ENCODE measurements at places on chromosomes 13 and 19.

GRCh38 chr13:47294691-47295090 lies 397.8 kb upstream of the HTR2A start:
- DNase-seq = no peak

DNA sequence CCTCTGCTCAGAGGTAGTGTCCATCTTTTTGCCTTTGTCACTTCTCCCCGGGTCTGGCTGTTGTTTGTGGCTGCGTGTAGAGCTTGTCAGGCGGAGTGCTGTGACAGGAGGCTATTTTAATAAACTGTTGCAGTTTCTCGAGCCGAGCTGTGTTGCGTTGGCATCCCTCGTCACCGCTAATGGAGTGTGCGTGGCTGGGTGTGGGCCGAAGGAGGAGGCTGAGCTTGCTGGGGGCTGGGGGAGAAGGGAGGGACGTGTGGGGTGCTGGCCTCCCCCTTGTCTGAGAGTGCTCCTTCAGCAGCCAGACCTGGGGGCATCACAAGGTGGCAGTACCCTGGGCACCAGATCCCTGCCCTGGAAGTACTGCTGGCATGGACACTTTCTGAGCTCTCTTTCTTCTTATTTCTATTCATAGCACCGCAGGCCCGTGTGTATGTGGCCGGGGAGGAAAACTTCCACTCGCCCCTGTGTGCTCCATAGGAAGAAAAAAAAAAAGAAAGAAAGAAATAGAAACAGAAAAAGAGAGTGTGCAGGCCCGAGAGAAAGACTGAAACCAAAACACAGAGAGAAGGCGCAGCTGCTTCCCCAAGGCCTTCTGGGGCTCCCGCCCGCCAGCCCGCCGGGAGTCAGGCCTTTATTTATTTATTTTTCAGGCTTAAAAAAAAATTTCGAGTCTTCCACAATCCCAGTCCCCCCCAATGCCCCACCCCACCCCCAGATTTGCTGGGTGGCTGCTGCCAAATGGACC lies 27.0 kb downstream of the NFIX start:
- DNase-seq = peak; percentile 54

DNA sequence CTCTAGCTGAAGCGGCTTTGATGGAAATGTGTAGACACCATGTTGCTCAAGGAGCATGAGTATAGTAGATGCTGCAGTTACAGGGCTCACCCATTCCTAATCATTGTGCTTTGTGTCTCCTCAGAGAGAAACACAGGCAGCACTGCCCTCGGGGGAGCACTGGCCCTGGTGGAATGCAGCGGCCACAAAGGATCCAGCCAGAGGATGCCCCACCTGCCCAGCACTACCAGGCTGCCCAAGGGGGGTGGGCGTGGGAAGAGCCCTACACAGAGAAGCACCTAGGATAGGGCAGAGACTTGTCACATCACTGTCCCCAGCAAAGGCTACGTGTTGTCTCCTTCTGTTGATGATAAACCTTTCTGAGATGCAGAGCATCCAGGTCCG lies 9.0 kb downstream of the TUBA3C start:
- DNase-seq = no peak

- DNase-seq = no peak
These were observed 96.0 kb downstream of the OLFM4 start for GRCh38 chr13:53124623-53125022.

DNA sequence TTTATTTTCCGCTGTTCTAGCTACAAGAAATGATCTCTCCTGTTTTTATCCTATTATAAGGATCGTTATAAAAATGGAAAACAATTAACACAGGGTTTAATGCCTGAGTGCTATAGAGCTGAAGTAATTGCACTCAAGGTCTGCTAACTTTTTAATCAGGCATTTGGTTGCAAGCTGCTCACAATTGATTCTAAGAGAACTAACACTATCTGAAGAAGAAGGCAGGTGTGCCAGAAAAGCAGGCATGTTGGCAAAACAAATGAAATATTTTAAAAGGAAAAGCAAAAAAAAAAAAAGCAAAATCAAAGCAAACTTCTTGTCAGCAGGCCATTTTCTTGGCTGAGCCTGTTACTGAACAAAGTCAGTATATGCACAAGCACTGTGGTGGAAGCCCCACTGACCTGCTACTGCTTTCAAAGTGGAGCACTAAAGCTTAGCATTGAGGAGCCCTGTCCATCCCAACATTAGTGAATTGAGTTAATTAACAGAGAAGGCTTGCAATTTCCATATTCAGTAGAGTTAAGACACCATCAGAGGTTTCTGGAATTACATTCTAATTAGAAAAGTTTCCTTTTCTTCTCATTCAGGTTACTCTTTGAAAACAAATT lies 574.2 kb downstream of the PCDH9 start:
- DNase-seq = no peak

DNA sequence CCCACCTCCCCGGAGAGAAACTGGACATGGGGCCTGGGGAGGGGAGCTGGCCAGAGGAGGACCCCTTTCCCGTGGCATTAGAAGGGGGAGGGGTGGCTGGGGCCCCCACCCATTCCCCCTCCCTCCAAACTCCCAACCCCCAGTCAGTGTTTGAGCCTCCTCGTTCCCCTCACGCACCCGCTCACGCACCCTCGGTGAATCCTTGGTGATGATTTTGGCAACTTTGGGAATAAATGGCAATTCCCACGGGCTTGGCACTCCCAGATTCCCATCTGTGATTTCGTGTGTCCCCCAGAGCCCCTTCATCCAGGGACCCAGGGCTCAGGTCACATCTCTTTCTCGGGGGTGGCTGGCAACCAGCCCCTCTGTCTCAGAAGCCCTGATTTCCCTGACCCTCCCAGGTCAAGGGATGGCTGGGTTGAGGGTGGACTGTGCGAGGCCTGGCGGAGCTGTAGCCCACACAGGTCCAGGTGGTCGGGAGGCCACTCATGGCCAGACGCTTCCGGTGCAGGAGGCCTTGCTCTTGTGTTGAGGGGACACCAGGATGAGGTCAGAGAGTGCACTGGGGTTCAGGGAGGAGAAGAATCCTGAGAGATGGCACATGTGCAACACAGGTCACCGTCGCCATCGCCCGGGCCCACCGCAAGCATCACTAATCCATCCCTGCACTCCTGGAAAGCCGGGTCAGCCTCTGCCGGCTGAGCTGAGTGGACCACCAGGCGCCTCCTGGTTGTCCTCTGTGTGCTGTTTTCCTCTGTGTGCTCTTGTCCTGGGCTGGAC lies 20.7 kb downstream of the EPN1 start:
- DNase-seq = no peak

DNA sequence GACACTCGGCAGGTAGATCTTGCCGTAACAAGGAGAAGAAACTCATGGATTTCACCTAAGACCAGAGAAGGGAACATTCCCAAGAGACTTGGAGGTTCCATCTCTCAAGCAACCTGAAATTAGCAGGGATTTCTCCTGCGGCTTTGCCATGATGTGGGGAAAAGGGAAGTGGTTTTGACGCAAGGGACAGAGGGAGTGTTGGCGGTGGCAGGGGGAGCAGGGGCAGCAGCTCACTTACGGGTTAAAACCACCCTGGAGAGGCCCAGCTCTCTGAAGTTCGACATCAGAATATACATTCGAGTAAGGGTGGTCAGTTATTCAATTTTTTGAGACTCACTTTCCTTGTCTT lies 76.1 kb upstream of the POMP start:
- no peak for DNase-seq

DNA sequence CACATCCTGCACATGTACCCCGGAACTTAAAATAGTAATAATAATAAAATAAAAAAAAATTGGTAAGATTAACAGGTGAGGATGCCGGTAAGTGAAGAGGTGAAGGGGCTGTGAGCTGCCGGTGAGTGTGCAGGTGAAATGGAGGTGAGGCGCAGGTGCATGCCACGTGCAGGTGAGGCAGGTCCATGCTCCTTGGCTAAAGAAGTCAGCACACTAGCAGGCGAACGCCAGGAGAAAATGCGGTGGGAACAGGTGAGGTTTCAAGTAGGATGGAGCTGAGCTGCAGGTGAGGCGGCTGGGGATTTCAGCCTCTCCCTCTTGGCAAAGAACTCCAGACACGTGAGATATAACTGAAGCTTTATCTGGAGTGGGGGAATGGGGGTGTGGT lies 7.5 kb upstream of the TNFSF14 start:
- DNase-seq = no peak

DNA sequence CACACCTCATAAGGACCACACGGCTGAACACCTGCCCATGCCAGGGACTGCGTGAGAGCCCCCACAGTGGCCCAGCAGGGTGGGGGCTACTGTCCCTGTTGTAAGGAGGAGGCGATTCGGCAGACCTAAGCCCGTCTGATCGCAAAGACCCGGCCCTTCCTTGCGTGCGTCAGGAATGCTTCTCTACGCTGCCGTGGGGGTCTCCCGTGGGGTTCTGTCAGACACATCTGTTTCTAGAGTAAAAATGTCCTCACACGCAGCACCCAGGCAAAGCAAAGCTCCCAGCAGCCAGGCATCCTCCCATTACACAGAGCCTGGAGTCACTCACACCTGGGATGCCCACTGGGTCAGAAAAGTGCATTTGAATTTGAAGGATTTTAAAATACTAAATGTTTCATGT lies 147.7 kb upstream of the SOX1 start:
- no peak for DNase-seq

DNA sequence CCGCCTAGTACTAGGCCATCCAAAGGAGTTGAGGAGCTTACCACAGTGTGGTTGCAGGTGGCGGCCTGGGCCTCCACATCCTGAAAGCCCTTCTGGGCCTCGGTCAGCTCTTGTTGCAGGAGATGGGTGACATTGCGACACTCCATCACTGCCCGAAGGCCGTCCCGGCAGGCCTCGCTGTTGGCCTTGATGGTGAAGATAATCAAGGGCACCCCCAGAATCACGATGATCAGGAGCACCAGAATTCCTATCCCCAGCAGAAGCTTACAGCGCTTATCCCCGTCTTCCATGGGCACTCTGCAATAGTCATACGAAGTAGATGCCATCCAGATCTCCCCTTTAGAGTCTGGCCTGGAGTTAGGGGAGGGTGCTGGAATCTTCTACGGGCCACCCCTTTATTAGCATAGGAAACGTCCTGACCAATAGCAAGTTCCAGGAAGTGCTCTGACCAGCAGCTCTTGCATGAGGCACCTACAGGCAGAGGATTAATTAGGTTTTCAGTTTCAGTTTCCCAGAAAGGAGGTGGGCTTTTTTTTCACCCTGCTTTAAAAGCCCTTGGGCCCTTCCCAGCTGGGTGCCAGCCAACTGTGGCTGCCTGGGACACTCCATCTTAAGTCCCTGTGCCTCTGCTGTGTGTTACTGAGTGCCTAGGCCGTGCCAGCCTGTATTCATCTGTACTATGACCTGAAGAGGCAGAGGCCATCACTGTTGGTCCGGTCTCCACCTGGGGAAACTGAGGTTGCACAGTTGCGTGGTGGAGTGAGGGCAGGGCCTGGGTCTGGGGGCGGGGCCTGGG lies at the start of gene BST2:
Gene BST2 (minus strand): TSS at position 381 of the 796 bp plus-strand sequence. CDS start 55 bp downstream, at position 326.
- DNase-seq = peak; percentile 44

- DNase-seq = no peak
These were observed 10.2 kb downstream of the SPRYD7 start for GRCh38 chr13:49925881-49926418.

GRCh38 chr13:58804832-58805231 lies 1173.3 kb downstream of the PCDH17 start:
- no peak for DNase-seq

DNA sequence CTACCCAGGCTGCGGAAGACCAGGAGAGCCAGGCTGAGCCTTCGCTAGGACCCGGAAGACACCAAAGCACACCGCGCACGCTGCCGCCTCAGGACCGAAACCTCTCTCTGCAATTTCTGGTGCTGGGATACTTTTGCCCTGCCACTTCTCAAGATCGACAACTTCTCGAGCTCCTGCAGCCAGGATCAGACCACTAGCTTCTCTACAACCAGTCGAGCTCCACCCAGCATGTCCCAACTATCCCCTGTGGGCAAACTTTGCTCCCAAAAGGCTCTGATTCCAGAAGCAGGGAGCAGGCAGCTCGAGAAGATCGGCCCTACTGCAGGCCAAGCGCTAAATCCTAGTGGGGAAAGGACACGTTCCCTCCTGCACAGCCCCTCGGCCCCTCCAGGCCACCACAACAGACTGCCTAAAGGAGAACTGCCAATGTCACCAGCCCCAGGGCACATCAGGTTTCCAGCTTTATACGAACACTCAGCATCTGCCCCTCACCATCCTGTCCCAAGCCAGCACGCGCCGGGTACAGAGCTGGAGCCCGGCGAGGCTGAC lies 979 bp downstream of the AKAP8 start:
- peak; percentile 68 for DNase-seq

DNA sequence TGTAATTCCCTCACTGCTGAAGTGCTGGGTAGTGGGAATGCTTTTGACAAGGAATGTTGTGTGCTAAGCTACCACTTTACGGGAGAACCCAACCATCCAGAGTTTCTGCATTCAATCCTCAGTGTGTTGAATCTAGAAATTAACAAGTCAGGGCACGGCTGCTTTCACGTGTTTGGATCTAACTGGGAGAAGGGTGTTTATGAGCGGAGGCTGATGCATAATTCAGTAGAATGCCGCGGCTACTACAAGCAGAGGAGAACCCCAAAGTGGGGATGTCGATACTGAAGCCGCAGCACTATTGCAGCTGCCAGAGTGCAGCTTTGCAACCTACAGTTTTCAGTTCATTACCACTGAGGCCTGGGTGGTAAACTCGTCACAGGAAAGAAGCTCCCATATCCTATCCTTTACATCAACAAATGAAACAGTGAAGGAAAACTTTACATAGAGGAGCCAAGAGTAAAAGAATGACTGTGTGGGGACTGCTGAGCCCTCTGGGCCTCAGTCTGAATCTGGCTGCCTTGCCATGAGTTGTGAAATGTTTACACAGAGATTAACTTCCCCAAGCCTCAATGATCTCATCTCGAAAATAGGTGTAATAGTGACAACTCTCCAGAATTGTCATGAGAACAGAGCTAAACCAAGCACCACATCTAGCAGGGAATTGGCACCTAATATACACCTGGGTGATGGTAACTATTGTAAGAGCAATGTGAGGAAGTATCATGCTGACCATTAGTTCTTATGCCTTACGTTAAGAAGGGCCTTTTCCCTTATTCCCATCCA lies 531.7 kb downstream of the MYO16 start:
- DNase-seq = no peak

DNA sequence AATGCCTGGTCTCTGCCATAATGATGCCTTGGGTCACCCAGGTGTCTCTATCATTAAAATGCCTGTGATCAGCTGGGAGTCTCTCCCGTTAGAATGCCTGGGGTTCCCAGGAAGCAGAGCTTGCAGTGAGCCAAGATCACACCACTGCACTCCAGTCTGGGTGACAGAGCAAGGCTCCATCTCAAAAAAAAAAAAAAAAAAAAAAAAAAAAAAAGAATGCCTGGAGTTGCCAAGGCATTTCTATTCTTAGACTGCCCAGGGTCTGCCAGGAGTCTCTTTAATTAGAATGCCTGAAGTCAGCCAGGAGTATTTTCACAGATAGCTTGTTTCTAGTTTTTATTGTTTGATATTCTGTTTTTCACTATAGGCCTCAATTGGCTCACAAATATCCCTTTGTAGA lies 1552.5 kb downstream of the UQCRFS1 start:
- DNase-seq = no peak

DNA sequence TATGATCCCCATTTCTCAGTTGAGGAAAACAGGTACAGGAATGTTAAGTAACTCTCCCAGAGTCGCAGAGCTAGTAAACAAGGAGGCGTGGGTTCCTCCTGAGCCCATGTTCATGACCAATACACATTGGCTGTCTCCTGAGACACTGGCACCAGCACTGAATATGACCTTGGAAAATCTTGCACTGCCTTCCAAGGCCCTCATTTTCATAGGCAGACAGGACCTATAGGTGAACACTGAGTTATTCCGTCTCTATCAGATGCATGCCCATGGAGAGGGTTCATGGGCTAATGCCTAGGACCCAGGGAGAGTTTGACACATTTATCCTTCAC lies 504.8 kb downstream of the RFC3 start:
- no peak for DNase-seq

- peak; percentile 15 for DNase-seq
These were observed 1.5 kb downstream of the SIN3B start for GRCh38 chr19:16830679-16831078.

- peak; percentile 21 for DNase-seq
These were observed 1.6 kb downstream of the BRSK1 start for GRCh38 chr19:55285229-55285890.
